ENCODE measurements at places on chromosomes 6 and 20.

DNA sequence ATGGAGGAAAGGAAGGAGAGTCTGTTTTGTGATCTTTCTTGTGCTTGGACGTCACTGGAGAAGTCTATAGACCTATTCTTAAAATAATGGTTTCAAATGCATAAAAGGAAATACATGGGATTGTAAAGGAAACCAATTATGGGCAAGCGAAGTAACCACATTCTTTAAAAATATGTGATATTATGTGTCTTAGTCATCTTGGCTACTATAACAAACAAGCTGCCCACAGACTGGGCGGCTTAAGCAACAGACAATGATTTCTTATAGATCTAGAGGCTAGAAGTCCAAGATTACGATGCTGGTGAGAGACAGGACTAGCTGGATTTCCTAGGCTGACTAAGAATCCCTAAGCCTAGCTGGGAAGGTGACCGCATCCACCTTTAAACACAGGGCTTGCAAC is 49.4 kb upstream of the CD83 start:
- DNase-seq, result no peak

DNA sequence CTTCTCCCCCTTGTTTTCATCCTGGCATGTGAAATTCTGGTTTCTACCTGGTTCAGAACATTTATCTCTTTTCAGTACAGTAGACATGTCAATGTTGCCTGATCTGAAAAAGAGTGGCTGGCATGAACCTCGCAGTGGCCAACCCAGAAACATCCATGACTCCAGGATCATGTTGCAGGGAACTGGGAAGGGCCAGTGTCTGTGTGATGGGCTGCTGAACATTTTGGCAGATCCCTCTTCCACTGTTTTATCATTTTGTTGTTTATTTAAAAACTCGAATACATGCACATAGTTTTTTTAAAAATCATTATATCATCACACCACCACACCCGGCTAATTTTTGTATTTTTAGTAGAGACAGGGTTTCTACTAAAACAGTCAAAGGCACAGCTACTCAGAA is 19.0 kb downstream of the WFDC3 start:
- no peak for DNase-seq

DNA sequence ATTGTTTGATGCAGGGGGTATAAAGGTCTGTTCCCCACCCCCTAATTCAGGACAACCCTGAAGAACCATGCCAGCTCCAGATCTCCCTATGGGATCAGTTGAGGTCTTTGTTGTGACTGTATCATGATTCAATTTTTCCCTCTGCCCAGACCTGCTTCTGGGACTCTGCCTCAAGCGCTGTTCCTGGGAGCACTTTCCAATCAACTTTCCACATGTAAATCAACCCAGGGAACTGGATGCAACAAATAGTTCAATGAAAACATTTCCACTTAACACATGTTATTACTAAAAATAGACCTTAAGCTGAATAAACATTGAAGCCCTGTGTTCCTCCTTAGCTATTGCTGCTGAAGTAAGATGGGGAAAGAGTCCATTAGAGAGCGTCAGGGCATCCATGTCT is 139.5 kb downstream of the C6orf58 start:
- no peak for DNase-seq

- no peak for DNase-seq
Measured at GRCh38 chr6:135310291-135310690, 129.2 kb downstream of the MYB start.

GRCh38 chr6:35736253-35736894 is 458 bp upstream of the ARMC12 start:
- DNase-seq, result peak; percentile 75

Data from D721Med (cell line).